Fibroblast of skin of right biceps (primary cell): ENCODE measurements at places on chromosomes 7 and 10.

DNA sequence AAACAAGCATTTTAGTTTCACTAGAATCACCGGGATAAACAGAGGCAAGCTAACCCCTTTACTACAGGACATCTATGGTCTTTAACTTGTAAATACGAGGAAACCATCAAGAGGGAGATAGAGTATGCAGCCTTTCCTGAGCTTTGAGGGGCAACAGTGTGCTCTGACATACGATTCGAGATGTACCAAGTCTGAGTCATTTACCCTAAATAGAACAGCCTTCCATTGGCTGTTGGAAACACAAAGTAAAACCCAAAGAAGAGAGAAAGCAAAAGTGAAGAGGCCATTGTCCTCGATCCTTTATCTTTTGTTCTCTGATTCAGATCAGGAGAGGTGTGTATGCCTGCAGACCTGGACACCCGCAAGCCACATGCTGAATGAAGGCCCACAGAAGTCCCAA is 289.5 kb downstream of the KCNMA1 start:
- no peak for DNase-seq

DNA sequence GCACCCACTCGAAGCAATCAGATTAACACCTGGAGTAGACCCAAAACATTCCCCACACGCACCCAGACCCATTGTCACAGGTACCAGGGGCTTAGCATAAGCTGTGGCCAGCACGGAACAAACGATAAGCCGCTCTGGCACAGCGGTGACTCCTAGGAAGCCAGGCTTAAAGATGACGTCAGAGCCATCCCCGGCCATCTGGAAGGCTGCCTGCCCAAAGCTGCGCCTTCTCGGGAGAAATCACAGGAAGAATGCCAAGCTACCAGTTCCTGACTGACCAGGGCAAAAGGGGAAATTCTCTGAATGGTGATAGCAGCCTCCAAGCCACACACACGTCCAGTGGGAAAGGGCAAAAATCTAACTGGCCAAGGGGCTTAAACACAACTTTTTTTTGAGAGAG is 13.0 kb upstream of the WIPI2 start:
- peak; percentile 7 for DNase-seq

DNA sequence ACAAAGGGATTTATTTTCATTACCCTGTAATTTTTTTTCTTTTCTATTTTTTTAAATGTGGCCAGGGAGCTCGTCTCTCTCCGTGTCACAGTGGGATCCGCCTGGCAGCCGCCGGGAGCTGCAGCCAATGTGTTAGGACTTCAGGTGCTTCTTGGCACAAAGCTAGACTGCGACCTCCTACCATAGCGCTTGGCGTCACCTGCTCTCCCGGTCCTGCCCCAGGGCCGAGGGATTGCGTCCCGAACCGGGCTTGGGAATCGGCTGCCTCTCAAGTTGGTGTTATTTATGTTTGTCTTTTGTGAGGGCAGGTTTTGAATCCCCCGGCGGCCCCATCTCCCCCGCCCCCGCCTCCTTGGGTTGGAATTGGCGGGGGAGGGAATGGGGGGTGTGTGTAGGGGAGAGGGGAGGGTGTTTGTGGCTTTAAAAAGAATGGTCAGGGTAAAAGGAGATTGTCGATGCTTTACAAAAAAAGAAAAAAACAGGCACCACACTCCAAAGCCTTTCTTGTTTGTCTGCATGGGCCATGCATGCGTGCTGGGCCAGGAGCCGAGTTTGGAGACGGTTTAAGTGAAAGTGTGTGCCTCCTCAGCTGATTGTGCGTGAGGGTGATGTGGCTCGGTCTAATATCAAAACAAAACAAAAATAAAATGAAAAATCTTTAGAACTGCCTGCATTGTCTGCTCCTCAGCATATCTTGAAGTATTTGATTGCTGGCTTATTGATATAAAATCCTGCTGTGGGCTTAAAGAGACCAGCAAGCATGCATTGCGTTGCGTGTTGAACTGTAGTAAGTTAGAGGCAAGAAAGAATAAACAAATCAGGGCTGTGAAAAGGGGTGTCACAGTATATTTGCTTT is 1.2 kb downstream of the PPP1R9A start:
- DNase-seq: no peak

DNA sequence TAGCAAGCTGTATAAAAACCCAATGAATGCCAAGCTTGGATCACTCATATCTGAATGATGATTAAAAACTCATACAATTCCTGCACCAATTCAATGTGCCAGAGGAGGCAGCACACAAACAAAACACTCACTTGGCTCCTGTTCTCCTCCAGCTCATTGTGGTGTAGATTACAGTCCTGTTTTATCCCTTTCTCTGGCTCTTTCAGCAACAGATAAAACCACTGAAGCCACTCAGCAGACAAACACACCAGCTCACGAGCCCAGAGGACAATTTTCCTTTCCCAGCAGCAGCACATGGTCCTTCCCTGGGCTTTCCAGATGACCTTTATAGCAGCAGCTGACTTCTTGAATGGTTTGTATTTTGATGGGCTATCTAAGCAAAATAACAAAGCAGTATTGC is 107.3 kb upstream of the STARD3NL start:
- peak; percentile 0 for DNase-seq

DNA sequence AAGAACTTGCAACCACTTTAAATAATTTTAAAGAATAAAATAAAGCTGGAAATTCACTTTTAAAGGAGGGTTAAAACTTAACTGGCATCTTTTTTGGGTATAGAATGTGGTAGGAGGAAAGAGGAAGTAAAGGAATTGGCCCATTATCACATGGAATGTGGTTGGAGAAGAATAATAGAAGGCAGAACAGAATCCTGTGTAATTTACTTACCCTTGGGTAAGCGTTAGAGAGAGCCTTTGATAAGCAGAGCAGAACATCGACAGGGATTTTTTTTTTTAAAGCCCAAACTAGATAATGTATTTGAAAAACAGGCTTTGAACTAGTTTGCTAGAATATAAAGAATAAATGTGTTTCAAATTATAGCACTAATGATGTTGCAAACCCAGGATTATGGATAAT is 199.8 kb upstream of the KIAA1217 start:
- no peak for DNase-seq

DNA sequence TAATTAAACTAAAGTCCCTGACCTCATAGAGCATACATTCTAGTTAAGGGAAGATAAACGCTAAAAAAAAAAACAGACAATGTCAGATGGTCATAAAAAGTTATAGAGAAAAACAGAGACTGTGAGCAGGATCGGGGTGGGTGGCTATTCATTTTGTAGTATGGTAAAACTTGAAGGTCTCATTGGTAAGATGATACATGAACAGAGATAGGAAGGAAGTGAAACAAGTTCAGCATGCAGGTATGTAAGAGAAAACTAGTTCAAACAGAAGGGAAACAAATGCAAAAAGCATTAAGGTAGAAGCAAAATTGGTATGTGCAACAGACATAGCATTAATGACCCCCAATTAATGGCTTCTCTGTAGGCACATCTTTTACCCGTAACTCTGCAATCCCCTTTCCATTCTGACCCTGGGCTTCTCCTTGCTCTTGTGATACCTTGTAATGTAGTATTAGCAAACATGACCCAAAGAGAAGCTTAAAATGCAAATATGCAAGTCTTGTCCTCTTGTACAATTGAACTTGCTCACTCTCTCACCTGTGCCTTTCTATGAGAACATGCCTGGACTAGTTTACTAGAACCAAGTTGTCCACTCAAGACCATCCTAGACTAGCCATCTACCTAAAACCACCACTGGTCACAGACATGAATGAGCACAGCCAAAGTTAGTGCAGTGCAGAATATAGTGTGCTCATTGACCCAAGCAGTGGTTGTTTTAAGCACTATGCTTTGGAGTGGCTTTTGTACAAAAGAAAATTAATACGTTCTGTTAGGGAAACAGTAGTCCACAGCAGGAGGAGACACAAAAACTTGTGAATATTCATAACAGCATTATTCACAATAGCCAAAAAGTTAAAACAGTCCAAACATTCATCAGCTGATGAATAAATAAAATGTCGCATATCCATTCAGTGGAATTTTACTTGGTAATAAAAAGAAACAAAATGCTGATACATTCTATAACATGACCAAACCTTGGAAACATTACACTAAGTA is 57.0 kb downstream of the BRAF start:
- no peak for DNase-seq

DNA sequence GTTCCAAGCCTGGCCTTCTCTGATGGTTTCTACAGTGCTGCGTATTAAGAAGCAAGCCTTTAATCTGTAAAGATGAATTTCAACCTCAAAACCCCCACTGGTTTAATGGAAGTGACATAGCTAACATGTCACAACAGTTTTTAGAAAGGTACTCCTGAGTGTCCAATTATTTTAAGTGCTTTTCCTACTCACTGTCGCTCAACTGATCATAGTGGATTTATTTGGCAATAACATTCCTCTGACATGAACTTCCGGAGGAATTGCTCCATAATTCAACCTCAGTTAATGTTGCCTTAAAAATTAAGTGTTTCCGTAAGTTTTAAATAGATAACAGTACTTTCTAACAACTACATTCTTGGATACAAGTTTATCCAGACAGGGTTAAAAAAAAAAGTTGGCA is 57.5 kb downstream of the AGMO start:
- no peak for DNase-seq

- DNase-seq: no peak
Measured at GRCh38 chr7:56081626-56082340, 11.0 kb downstream of the PHKG1 start.
